Activated CD4-positive, alpha-beta T cell treated with anti-CD3 and anti-CD28 coated beads, Interleukin-2, amount 10 ng/mL, durations not matched to agents 7 days and 5 days (primary cell): ENCODE measurements at places on chromosomes 3 and 15.

DNA sequence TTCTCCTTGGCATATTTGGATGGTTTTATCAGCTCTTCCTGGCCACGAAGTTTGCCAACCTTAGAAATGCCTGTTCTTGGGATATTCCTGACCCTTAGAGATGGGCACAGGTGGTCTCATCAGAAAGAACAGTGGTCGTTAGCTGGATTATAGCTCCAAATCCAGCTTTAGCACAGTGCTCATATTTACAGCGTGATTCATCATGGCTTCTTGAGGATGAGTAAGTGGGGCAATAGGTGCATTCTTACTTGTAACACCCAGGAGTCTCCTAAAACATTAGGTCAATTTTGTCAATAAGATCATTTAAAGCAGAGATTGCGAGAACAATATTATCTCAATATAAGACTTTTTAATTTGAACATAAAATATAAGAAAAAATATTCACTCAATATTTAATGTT, 191.9 kb downstream of the GABRB3 start:
- DNase-seq, result no peak

- no peak for DNase-seq
Measured at GRCh38 chr15:48859426-48859825, 18.5 kb upstream of the EID1 start.

- no peak for DNase-seq
Measured at GRCh38 chr3:28853830-28854229, 427.0 kb upstream of the RBMS3 start.

DNA sequence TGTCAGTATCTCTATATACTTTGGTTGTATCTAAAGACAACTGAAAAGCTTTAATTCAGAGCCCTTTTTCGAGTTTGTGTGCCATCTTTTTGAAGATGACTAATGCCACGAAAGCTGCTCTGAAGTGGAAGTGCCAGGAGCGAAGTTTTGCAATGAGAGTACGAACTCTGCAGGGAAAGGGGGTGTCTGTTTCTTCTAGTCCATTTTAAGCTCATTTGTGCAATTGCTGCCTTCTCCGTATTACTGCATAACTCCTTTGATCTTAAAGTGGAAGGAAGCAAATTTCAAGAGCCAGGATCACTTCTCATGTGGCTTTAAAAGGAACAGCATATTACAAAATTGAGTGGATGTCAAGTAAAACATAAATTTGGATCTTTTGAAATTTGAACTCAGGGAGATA, 245.3 kb downstream of the FEZF2 start:
- no peak for DNase-seq

DNA sequence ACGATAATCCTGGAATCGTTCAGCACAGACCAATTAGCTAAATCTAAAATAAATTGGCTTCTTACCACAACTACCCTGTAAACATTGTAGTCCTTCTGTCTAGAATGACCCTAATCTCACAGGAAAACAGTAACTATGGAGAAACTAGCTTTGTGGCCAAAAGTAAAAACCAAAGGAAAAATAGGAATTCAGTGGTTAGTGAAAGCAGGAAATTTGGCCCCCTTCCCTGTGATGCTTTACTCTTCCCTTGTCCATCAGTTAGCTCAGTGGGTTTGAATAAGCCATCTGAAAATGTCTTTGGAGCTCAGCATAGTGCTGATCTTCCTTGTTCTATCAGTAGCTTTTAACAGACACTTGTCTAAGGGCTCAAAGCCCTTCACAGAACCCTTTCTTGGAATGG, 1.6 kb downstream of the NMD3 start:
- DNase-seq, result no peak

- no peak for DNase-seq
Measured at GRCh38 chr15:64213646-64214045, 50.8 kb upstream of the PPIB start.

- no peak for DNase-seq
Measured at GRCh38 chr15:83012636-83013035, 1.2 kb upstream of the C15orf40 start.

DNA sequence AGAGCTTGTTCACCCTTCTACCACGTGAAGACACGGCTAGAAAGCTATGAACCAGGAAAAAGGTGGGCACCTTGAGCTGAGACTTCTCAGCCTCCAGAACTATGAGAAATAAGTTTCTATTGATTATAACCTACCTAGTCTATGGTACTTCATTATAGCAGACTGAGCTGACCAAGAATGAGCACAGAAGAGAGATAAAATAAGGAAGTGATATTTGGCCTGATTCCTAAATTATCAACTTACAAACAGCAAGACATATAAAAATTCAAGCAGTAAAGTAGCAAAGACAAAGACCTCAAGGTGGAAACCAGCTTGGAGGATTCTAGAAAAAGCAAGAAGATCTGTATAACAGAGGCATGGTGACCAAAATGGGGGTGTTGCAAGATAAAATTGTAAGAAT, 63.9 kb upstream of the OSTN start:
- DNase-seq, result no peak

DNA sequence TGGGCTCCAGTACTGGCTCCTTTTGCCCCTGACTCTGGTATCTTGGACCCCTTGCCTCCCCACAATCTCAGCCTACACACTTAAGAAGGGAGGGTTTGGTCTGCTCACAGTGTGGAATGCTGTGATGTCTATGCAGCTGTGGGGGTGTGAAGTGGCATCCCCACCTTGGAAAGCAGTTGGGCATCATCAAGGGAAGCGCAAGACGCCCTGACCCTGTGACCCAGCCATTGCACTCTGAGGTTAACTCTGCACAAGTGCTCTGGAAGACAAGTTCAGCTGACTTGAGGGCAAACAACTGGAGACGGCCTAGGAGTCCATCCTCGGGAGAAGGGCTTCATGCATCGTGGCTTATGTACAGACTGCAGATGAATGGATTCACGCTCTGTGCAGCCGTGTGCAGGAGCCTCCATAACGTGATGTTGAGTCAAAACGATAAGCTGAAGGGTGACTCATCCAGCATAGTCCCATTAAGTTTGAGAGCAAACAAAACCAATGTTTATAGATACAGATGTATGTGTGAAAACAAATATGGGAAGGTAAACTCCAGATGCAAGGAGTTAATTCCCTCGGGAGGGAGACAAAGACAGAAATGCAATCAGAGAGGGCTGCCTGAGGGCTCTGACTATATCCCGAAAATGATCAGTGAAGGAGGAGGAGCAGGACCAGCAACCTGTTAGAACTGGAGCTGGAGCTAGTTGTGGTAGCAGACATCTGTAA, 86.8 kb downstream of the LSM3 start:
- no peak for DNase-seq

DNA sequence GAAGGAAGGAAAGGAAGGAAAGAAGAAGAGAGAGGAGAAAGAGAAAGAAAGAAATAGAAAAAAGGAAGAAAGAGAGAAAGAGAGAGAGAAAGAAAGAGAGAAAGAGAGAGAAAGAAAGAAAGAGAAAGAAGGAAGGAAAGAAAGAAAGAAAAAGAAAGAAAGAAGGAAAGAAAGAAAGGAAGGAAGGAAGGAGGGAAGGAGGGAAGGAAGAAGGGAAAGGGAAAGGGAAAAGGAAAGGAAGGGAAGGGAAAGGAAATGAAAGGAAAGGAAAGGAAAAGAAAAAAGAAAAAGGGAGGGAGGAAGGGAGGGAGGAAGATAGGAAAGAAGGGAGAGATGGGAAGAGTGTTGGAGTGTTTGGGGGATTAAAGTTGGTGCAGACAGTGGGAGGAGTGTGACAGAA, 450.1 kb downstream of the GBE1 start:
- no peak for DNase-seq

DNA sequence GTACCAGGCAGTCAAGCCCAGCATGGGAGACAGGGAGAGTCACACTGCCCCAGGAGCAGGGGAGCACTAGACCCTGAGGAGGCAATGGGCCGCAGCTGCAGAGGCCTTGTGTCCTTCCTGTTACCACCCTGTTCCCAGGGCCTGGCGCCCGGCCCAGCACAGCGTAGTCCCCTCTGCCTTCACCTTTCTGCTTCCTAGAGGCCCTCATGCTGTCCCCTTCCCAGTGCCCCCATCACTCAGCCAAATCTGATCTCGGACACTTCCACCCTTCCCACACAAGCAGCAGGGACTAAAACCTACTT, 6.9 kb upstream of the TBC1D2B start:
- no peak for DNase-seq

GRCh38 chr15:80878242-80878866, 99.2 kb downstream of the CEMIP start:
- no peak for DNase-seq

DNA sequence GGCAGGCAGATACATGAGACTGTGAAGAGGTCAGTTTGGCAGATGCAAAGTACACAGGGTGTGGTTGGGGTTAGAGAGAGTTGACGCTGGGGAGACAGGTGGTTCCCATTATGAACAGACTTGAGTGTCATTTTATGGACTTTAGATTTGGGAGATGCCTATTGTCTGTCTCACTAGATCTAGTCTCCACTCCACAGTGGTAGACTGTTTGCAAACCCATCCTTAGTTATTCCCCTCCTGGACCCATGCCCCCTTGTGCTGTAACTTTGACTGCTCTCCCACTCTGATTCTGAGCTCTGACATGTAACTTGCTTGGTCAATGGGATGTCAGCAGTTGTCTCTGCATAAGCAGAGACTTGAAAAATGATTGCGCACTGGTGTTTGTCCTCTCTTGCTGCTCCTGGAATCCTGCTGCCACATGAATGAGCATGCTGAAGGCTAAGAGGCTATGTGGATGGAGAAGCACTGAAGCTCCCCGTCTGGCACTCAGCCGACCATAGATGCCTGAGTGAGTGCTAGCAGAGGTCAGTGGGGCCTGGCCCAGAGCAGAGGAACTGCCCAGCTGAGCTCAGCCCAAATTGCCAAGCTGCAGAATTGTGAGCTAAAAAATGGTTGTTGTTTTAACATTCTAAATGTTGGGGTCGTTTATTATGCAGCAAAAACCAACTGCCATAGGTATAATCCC, 88.2 kb downstream of the FAM43A start:
- no peak for DNase-seq

GRCh38 chr3:17038900-17039553, 154.3 kb downstream of the PLCL2 start:
- DNase-seq, result no peak

GRCh38 chr3:197542741-197543454, 12.9 kb downstream of the BDH1 start:
- DNase-seq, result no peak

DNA sequence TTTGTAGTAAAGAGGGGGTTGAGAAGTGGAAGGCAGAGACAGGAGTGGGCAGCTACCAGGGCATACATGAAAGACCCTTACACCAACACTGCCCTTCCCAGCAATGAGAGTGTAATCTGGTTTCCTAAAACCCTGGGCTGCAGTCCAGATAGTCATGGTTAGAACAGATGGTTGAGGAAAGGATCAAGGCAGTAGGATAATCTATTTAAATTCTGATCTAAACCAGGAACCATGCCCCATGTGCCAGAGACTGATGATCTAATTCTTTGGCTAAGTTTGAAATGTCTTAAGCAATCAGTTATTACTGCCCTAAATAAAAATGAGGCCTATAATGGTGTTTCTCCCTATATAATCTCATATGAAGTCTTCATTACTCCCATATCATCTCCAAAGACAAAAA, 59.6 kb downstream of the PRTG start:
- DNase-seq, result no peak

DNA sequence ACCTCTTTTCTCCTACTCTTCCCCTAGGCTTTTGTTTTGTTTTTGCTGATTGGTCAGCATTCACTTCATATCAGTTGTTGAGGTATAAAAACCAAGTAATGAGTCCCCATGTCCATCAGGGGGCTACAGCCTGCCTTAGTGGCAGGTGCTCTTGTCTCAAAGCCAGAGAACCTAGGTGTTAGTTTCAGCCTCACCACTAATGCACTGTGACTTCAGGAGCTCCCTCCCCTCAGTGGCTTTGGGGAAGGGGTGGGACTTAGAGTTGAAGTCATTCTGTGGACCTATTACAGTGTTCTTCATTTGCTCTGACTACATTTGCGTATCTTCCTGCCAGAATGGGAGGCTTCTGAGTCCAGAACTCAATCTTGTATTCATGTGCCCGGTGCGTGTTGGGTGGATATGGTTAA, 41.6 kb downstream of the NR2C2 start:
- DNase-seq, result peak; percentile 29

DNA sequence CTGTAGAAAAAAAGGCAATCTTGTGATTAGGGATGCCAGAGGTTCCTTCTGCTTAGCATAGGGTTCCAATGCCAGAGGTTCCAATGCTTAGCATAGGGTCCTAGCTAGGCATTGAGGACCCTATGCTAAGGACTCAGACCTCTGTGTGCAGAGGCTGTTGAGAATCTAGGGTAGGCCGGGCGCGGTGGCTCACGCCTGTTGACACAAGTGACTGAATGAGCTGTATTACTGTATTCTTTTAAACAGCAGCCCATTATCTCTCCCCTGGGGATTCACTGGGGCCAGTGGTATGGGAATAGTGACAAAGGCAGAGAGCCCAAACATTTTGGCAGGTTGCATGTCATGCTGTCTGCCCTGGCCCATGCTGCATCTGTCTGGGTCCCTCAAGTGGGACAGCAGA, 16.2 kb downstream of the PAK6 start:
- no peak for DNase-seq

DNA sequence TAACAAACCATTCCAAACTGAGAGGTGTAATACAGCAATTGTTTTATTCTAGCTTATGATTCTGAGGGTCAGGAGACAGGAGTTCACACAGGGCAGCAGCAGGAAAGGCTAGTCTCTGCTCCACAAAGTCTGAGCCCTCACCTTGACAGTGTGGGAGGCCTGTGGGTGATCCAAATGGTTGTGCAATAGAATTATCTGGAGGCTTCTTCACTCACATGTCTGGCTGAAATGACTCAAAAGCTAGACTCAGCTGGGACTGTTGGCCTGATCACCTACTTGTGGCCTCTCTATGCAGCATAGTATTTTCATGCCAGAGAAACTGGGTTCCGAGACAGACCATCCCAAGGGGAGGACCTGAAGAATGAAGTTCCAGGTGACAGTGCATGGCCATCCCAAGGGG, 233.9 kb upstream of the UBE2E2 start:
- no peak for DNase-seq

- no peak for DNase-seq
Measured at GRCh38 chr3:170023165-170023564, 14.6 kb upstream of the GPR160 start.

- DNase-seq, result no peak
Measured at GRCh38 chr3:7536510-7536909, 675.6 kb downstream of the GRM7 start.

DNA sequence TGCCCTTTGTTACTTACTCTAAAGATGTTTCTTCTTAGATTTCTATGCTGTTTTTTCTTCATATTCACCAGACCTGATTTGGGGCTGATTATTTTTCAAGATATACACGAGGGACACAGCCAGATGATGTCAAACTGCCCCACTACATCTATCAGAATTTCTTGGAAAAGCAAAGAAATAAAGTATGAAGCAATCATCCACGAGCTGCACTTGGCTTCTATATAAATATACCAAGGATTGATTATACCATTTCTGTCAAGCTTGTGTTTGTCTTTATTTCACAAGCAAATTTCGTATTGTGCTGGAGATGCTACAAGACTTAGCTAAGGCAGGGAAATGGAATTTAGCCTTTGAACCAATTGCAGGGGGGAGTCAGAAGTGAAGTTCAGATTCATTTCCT, 715.1 kb upstream of the NR2F2 start:
- DNase-seq, result no peak

GRCh38 chr3:175965036-175965435, 1105.9 kb downstream of the NAALADL2 start:
- DNase-seq, result no peak

GRCh38 chr3:81743096-81744025, 18.1 kb downstream of the GBE1 start:
- DNase-seq, result no peak
